ENCODE measurements at places on chromosomes 1 and 21.

GRCh38 chr1:51170342-51170741, 65.7 kb upstream of the RNF11 start:
- DNase-seq: no peak

DNA sequence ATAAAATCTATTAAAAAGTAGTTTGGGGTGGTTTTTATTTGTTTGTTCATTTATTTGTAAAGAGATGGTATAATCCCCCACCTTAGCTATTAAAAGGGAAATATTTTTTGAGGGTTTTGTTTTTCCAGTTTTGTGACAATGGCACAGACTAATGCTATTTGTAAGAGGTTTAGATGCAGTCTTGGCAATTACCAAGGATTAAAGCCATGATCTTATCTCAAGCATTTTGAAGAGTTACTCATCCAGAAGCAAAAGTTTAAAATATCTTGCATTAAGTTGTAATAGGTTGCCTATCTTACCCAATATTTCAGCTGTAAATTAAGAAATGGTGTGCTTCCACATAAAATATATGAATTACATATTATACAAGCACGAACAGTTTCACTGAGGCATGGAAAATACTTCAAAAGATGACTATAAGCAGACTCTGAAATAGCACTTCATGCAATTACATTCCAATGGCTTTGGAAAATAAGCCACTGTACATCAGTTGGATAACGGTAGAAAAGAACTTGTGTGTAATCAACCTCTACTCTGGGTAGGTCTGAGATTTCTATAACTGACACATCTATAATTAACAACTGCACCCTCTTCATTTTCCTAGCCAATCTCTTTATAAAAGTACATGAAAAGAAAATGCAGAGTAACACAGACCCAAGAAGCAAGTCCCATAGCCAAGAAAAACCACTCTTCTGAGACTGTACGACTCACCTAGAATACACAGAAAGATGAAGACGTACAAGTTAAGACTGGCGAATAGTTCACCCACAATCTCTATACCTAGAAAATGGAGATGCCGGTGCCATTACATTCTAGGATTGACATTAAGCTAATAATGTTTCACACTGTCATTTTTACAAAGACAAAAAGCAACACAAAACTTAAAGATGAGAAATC, 95.2 kb downstream of the PTPN14 start:
- no peak for DNase-seq

- DNase-seq: no peak
These were observed 88.2 kb downstream of the NTPCR start for GRCh38 chr1:233038581-233038980.

DNA sequence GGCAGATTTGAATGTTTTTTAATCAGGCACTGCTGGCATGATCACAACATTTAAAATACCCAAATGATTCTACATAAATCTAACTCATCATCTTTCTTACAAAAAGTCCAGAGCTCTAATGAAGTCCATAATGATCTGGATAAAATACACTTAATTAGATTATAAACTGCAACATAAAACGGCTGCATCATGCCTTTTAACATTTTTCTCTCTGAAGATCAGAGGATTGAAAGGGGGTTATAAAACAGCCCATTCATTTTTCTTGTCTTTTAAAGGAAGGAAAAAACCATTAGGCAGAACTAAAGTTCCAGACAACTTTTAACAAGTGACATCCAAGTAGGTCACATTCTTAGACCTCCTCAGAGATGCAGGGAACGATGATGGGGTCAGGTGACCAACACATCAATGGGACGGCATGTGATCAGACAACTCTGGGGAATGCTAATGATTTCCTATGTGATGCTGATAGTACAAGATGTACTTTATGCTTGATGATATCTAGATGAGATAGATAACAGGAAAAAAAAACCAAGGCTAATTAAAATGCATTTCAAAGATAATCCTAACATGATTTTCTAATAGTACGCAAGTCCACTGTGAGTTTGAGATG, 455.1 kb downstream of the SMYD3 start:
- DNase-seq: no peak

GRCh38 chr1:113891631-113892220, 4.3 kb upstream of the BCL2L15 start:
- no peak for DNase-seq

DNA sequence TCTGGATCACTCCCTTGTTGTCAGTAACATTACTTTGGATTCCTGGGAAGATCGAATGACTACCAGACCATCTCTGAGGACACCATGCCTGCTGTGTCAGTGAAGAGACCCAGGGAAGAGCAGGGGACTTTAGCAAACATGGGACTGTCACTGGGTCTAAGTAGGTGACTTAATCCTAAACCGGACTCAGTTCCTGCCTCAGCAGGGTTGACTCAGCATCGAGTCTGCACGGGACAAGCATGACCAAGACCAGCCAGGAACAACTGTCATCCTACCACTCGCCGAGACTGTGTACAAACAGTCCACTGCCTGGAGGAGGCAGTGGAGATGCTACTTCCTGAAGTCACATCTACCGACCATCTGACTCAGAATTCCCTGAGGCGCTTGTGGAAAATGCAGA, 53.2 kb upstream of the RAB4A start:
- DNase-seq: no peak

DNA sequence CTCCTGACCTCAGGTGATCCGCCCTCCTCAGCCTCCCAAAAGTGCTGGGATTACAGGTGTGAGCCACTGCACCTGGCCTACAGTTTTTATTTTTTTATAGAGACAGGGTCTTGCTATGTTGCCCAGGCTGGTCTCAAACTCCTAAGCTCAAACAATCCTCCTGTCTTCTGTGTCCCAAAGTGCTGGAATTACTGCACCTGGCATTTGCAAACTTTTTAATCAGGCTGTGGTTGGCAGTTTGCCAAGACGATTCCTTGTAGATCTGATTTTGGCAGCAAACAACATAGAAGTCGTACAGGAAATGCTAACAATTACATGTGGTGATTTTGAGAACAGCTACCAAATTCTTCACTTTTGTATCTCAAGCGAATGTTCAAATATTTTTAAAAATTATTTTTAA, 10.1 kb downstream of the RBP7 start:
- DNase-seq: peak; percentile 46

- DNase-seq: no peak
These were observed 44.1 kb upstream of the GLIS1 start for GRCh38 chr1:53783056-53783455.

DNA sequence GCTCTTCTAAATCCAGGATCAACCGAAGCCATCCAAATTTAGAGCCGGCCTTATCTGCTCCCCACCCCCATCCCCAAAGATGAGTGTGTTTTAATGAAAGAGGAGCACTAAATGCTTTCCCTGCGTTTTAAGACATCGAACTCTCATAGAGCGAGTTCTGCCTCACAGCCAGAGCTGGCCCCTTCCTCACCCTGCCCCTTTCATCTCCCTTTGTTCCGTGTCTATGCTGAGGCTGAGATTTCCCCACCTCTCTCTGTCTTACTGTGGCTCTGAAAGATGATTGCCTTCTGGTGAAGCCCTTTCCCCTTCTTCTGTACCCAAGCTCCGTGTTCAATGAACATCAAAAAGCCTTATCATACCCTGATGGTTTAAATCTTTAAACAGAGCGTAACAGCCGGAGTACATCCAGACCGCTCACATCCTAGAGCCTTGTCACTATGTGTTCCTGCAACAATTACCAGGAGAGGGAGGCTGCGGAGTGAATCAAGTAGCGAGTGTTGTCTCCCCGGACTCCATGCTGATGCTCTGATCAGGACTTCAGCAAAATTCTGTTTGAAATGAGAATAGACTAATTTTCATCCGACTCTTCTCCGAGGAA, 110.1 kb downstream of the ZNF326 start:
- no peak for DNase-seq

- no peak for DNase-seq
These were observed 363.8 kb upstream of the PKN2 start for GRCh38 chr1:88320291-88320690.

DNA sequence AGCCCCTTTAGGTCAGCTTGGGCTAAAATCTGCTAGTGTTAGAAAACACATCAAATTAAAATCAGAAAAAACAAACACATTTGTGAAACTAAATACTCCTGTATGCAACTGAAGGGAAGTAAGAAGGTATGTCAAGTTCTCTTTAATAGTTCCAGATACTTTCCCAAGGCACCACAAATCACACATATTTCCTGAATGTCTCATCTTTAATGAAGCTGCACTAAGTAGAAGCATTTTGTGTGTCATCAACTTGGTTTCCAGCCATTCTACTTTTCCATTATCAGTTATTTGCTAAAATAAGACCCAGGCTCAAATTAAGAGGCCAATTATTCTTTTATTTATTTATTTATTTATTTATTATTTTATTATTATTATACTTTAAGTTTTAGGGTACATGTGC, 34.7 kb downstream of the CRB1 start:
- DNase-seq: no peak

DNA sequence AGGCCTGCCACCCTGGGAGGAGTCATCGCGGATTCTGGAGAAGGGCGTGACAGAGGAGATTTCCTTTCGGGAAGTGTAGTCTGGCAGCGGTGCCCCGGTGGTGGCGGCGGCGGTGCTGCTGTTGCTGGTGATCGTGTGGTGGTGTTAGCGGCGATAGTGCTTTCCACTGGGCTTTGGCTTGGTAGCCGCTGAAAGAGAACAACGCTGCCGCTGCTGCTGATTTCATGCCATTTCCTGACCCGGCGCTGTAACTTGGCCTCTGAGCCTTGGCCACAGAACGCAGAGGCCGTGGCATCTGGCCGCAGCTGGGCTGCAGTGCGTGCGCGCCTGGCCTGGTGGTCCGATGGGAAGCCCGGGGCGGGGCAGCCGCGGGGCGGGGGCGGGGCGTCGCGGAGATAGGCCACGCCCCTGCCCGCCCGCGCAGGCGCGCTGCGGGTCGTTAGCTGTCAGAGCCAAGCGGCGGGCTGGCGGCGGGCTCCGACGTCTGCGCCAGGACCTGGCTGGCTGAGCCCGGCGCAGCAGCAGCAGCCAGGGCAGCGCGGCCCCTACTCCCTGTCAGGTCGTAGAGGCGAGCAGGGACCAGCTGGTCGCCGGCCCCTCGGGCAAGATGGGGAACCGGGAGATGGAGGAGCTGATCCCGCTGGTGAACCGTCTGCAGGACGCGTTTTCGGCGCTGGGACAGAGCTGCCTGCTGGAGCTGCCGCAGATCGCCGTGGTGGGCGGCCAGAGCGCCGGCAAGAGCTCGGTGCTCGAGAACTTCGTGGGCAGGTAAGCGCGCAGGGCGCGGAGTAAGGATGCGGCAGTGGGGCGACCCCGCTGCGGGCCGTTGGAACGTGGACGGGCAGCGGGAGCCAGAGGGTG, at the start of gene DNM3:
TSS of gene DNM3 (plus strand) at position 449 of the 861 bp plus-strand sequence. CDS start at position 608, 159 bp downstream.
- peak; percentile 91 for DNase-seq

DNA sequence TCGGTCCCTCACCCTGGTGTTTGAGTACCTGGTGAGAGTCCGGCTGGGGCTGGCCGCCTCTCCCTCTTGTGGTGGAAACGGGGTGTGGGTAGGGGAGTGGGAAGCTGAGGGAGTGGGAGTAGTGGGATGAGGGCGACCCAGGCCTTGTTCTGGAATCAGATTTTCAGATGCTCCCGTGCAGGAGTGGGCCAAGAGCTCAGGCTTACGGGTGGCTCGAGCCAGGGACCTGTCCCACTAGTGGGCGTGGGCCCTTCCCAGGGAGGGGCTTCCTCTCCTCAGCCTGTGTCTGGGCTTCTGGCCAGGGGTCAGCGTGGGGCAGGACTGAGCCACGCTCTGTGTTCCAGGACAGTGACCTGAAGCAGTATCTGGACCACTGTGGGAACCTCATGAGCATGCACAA, 22.0 kb downstream of the CDK18 start:
- DNase-seq: no peak

DNA sequence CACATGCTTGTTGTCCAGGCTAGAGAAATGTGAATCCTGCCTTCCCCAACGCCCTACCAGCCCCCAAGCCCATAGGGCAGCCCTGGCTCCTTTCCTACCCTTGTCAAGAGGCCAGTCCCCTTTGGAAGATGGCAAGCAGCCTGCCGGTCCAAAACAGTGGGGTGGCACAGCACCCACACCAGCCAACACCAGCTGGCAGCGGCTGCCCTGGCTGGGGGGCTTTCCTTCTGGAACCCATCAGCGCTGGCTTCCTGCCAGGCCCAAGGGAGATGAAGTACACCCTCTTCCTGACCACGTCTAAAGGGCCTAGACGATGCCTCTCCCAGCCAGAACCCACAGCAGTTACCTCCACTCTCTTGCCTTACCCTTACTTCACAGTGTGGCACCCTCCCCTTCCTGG, 24.2 kb downstream of the KCNN3 start:
- DNase-seq: no peak

GRCh38 chr21:17585875-17586450, 26.7 kb downstream of the BTG3 start:
- no peak for DNase-seq

DNA sequence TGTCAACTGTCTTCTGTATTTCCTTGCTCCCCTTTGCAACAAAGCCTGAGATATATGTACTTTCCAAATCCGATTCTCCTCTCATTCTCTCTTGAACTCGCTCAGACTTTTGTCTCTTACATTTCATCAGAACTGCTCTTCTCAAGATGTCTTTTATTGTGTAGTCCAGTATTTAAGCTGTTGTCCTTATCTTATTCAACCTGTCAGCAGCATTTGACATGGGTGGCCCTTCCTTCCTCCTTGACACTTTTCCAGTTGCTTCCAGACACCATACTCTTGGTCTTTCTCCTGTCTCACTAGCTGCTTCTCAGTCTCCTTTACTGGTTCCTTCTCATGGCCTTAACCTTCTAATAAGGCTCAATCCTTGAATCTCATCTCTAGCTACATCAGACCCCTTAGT, 47.0 kb downstream of the TSNAX start:
- DNase-seq: no peak

DNA sequence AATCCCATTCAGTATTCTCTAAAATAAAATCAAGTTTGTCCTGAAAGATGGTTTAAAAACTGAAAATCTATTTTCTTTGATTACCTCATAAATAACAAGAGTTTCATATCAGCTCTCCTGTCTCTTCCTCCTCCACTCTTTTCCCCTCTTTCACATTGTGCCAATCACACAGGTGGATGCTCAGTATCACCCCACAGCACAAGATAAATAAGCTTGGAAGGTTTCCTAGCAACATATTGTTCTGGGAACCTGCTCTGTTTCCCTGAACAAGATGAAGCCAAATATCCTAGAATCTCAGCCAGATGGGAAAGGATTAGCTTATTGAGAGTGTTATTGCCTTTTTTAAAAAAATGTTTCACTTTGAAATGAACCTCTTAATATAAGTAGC, 45.7 kb upstream of the CACYBP start:
- DNase-seq: no peak

- DNase-seq: no peak
These were observed 65.5 kb upstream of the BACH1 start for GRCh38 chr21:29233256-29233546.

GRCh38 chr1:225378880-225379279, 49.0 kb downstream of the LBR start:
- no peak for DNase-seq

GRCh38 chr21:45135868-45136267, 61.5 kb downstream of the ADARB1 start:
- no peak for DNase-seq

- DNase-seq: no peak
These were observed 684.4 kb downstream of the PLA2G4A start for GRCh38 chr1:187513190-187513589.

DNA sequence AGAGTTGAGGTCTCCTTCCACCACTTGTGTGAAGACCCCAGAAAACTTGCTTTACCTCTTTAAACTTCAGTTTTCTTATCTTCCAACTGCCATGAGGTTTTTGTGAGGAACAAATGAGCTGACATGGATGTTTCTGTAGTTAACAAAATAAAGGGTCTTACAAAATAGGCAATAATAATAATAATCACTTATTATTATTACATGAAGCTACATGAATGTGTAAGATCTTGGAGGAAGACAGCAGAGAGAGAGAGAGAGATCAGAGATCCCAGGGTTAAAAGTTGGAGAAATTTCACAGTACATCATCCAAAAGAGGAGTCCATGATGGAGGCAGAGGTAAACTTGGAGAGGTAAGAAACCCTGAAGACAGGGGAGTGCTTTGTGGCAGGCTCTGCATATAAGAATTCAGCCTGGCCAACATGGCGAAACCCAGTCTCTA, 10.7 kb downstream of the RCC1 start:
- no peak for DNase-seq

All from right hindlimb (tissue), 1 donor.